ENCODE measurements at places on chromosomes 12 and 14.
A peak's percentile ranks its signal among the peaks of the same experiment; 100 is the strongest.

GRCh38 chr12:106906715-106907114 lies 49.0 kb upstream of the TMEM263 start:
- DNase-seq: no peak

DNA sequence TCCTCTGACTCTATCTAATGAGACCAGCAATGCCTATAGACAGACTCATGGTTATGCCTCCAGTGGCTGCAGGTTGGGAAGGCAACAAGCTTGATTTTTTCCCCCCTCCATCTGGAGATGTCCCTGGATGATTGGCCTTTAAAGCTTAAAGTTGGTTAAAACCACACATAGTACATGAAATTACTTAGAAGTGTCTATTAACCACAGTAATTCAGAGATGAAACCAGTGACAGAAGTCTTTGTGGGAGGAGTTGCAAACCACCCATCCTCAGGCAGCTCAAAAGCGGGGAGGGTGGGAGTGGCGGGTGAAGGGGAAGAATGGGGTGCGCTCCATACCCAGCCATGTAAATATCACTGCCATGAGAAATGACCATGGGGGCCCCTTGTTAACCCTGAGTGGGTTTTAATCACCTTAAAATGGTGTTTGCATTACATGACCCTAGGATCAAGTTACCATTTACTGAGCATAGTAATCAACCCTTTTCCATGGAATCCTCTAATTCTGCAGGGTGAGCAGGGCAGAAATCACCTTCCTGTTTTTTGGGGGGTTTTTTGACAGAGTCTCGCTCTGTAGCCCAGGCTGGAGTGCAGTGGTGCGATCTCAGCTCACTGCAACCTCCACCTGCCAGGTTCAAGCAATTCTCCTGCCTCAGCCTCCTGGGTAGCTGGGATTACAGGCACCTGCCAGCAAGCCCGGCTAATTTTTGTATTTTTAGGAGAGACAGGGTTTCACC lies 133.5 kb downstream of the FOXN3 start:
- peak; percentile 56 for DNase-seq

DNA sequence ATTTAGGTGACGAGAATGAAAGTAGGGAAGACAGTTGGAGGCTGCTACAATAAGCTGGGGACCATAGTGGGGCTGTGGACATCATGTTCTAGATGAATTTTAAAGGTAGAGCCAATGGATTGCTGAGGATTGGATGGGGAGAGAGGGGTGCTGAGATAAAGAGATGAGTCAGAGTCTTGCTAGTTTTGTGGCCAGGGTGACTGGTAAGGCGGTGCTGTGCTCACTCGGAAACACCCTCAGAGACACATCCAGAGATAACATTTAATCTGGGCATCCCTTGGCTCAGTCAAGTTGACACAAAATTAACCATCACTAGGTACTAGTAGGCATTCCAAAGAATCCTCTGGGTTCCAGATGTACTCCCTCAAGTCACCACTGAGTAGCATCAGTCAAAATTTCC lies 170.7 kb downstream of the ADCK1 start:
- no peak for DNase-seq

DNA sequence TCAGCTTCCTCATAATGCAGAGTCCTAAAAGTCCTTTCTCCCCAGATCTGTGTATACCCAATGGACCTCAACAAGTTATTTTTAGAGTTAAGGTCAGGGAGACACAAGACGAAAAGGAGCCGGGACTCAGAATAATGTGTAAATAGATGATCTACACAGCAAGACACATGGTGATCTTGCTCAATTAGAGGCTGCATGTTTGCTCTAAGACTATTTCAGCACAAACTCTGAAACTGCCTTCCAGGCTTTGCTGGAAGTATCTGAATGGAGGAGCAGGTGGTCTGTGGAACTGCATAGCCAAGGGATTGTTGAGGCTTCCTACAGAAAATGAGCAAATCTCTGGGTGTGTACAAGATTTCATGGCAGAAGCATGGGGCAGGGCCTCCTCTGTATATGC lies 80.8 kb downstream of the CRACR2A start:
- DNase-seq: no peak

GRCh38 chr14:85601246-85601645 lies 71.3 kb downstream of the FLRT2 start:
- DNase-seq: no peak

GRCh38 chr12:124210991-124211577 lies 83.8 kb upstream of the RFLNA start:
- DNase-seq: no peak

DNA sequence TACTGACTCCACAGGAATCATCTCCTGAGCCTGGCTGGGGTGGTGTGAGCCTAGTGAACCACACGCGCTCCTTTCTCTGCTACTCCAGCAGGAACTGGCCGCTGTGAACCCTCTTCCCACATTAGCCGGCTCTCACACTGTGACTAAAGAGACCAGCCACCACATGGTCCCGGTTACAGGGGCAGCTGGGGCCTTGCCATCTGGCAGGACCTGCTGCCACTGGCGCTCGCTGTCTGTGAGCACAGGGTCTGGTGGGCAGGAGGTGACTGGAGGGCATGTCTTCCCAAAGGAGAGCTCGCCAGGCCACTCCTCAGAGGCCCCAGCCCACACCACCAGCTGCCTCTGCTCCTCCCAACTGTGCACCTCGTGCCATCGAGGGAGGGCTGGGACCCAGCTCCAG lies 99.3 kb downstream of the SINHCAF start:
- no peak for DNase-seq

GRCh38 chr12:116861320-116861719 lies 19.9 kb downstream of the HRK start:
- peak; percentile 77 for DNase-seq

- DNase-seq: no peak
Measured at GRCh38 chr14:80718940-80719339, 222.6 kb downstream of the CEP128 start.

GRCh38 chr14:51386983-51387735 lies 147.1 kb downstream of the TMX1 start:
- DNase-seq: no peak
